ENCODE measurements at places on chromosomes 7 and 10. TPM values are rescaled to one million over a fixed set of nuclear protein-coding genes. Genes with fewer than 3 reads are reported as not detected.

DNA sequence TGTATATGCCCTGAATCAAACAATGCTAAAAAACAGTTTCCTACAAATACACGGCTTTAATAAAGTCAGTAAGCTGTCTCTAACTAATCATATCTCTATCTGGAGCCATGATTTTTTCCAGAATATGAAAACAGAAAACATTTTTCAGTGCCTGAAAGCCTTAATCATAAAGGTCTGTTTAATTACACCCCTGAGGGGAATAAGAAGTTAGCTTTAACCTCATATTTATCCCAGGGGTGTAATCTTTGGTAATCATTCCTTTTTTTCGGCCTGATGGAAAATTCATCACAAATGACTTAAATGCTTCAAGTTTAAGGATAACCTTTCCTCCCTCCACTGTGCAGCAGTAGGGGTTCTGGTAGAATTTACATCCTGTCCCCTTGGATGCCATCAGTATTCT is 124.2 kb downstream of the ATE1 start:
- DNase-seq: no peak

- no peak for DNase-seq
Observed at GRCh38 chr7:12327922-12328321, 75.7 kb downstream of the VWDE start.

- DNase-seq: no peak
Observed at GRCh38 chr7:101598422-101598985, 30.6 kb downstream of the MYL10 start.

DNA sequence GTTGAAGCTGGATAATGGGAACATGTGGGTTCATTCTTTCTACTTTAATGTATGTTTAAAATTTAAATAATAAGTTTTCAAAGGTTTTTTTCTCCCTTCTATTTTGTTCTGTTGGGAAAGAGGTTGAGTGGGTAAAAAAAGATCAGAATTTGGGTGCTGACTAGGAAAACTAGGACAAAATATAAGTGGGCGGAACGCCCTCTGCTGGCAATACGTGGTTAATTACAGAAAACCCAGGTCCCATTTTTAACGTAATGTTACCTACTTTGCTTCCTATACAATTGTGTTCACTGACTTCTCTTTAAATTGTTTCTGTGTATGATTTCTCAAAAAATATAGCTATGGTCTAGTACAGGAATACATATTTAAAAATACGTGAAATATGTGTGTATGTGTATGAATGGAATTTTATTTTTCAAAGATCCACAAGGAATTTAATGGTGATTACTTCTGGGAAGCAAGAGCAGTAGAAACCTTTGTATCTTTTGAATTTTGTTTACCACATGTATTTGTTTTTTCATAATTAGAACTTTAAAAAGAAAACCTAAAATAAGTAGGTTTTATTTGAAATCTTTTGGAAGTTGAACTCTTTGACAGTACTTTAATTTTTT is 8.7 kb downstream of the ECD start:
- no peak for DNase-seq

Gene PNLIPRP3
- total RNA-seq: not detected

Gene R3HCC1L
- 15.4 TPM for total RNA-seq

Gene FRMD4A
- 0.49 TPM for total RNA-seq

Gene GSAP
- total RNA-seq: 1.2 TPM
